Spinal cord (tissue), 10 donors: ENCODE measurements at places on chromosomes 4 and X. TPM values are rescaled to one million over a fixed set of nuclear protein-coding genes. Genes with fewer than 3 reads are reported as not detected.
A peak's percentile ranks its signal among the peaks of the same experiment; 100 is the strongest.

DNA sequence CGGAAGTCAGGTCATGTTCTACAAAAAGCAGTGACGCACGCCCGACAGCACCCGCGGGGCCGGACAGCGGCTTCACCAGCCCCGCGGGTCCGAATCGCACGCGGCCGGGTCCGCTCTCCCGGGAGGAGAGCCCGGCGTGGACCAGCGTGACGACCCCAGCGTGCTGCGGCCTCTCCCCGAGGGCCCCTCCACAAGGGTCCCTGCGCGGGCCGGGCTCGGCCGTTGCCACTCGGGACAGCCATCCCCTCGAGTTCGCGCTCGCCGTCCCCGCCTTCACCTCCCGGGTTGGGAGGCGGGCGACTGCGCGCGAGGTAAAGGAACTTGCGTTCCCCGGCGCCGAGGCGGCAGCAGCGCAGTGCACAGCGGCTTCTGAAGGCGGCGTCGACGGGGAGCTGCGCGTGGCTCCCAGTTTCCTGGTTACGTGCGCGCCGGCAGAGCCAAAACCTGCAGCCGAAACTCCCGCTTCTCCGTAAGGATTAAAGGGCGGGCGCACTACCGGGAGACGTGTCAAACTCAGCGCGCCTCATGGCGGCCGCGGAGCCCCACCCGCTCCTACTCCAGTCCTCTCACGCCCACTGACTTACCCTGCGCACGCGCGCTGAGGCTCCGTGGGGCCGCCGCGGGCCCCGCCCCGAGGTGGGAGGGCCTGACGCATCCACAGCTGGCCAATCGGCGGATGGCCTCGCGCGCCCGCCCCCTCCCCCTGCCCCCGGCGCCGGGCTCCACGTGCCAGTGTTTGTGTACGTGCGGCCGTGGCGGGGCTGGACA, 416 bp upstream of the LRP2BP start:
- peak overlapping the region; percentile 99 for H3K27ac ChIP-seq
- H3K4me1 ChIP-seq, result peaks cover 11% of the 10 kb centered on the region
- peak overlapping the region; percentile 93 for H3K4me3 ChIP-seq
- no peaks in the 10 kb centered on the region for H3K36me3 ChIP-seq
- DNase-seq, result peak; percentile 88
- H3K27me3 ChIP-seq, result no peaks in the 10 kb centered on the region

GRCh38 chrX:2584251-2585157, 83.7 kb upstream of the DHRSX start:
- H3K36me3 ChIP-seq, result no peaks in the 10 kb centered on the region
- no peak for DNase-seq
- H3K27me3 ChIP-seq, result peaks cover 35% of the 10 kb centered on the region
- peaks cover 18% of the 10 kb centered on the region for H3K4me1 ChIP-seq
- H3K27ac ChIP-seq, result no peak overlapping the region
- H3K4me3 ChIP-seq, result no peak overlapping the region

DNA sequence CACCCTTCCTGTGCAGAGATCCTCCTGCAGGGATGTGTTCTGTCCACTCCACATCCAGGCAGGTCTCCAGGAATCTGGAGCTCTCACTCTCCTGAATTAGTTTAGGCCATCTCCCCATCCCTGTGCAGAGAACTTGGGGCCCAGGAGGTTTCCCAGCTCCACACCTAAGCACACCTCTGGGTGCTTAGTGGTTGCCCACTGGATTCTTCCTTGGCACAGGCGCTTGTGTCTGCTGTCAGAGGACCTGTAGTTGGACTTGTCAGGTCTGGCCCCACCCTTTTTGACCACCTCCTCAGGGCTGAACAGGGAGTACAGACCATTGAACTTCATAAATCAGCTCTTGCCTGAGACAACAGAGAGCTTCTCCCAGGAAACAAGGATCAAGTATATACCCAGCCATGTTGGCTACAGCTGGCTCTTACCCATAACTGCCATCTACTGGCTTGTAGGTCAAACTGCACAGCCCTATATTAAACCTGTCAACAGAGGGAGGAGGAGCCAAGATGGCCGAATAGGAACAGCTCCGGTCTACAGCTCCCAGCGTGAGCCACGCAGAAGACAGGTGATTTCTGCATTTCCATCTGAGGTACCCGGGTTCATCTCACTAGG, 275.5 kb downstream of the PPARGC1A start:
- H3K36me3 ChIP-seq, result no peaks in the 10 kb centered on the region
- H3K4me1 ChIP-seq, result no peaks in the 10 kb centered on the region
- H3K27me3 ChIP-seq, result no peaks in the 10 kb centered on the region

Gene SGCB
- total RNA-seq, result 36.4 TPM

Gene SLC49A3
- 6.4 TPM for total RNA-seq
